ENCODE measurements at places on chromosomes 11 and 22.
A peak's percentile ranks its signal among the peaks of the same experiment; 100 is the strongest.

- DNase-seq: no peak
Measured at GRCh38 chr11:18844753-18845367, 53.3 kb upstream of the PTPN5 start.

DNA sequence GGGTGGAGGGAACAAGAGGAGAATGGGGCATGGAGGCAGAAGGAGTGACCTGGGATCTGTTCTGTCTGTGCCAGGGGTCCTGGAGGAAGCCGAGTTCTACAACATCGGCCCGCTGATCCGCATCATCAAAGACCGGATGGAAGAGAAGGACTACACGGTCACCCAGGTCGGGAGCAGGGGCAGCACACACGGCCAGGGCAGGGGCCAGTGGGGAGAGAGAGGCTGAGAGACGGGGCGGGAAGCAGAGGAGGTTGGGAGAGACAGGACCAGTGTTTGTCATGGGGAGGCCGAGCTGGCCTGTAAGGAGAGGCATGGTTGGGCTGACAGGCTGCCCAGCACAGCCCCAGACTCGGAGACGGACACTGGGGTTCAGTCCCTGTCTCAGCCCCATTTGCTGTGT, 4.7 kb downstream of the KCTD17 start:
- DNase-seq: no peak

DNA sequence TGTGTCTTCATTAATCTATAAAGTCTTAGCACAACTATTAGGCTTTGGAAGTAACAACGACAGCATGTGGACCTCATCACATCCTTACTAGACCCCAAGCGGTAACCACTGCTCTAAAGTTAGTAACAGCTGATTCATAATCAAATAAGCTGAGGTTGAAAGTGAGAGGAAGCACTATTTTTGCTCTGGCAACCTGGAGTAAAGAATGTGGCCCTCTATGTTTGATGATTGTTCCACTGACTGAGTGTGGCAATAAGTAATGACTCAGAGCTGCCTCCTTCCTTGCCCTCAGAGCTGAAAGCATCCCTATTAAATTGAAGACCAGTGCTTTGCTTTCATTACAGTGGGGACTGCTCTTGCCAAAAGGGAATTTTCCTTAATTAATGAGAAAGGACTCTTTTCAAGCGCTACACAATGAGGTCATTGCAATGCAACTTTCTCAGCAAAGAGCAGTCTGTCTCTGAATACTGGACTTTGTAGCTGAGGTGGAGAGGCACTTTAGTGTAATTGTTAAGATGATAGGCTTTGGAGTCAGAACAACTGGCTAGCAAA, 906.1 kb upstream of the RAG2 start:
- DNase-seq: peak; percentile 65

GRCh38 chr22:46361826-46362202, 26.3 kb downstream of the TRMU start:
- no peak for DNase-seq

- DNase-seq: no peak
Measured at GRCh38 chr11:134261626-134262488, 8.5 kb downstream of the ACAD8 start.

- no peak for DNase-seq
Measured at GRCh38 chr11:72524711-72525110, 90.4 kb upstream of the CLPB start.

DNA sequence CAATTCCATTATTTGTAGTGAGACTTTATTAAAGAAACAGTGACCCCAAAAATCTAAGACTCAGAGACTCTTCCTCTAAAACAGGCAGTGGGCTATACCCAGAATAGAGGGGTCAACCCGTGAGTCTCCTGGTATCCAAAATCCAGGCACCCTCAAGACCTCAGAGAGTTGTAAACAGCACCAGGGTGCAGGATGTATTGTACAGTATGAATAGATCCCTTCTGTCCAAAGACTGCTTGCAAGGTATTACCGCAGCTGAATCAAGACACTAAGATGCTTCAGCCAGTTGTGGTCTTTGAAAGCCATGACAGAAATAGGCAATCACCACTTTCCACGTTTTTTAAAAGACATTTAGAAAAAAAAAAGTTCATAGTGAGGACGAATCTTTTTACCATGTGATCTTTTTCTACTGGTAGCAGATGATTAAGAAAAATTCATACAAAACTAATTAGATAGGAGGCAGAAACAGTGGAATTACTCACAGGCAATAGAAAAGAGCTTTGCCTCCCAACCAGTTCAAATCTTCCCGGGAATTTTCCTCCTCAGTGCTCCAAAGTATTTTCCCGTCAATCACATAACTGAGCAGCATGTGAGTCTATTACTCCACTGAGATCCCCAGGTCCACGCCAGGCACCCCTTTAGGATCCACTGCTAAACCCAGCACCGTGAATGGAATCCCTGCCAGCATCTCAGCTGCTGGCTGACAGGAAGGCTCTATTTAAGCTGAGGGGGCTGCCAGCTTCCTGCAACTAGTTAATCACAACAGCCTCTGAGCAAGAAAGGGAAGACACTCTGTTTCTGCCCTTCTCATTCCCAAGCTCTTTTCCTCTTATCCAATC, 113.1 kb downstream of the ETS1 start:
- DNase-seq: no peak

DNA sequence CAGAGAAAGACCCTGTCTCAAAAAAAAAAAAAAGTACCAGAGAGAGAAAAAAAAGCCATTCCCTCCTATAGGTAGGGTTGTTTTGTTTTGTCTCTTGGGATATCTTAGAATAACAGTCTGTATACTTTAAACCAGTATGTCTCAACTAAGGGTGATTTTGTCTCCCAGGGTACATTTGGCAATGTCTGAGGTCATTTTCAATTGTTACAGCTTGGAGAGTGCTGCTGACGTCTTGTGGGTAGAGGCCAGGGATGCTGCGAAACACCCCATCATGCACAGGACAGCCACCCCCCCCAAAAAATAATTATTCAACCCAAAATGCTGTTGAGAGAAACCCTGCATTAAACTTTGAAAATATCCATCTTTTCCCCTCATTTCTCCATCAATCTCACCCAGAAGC, 56.1 kb upstream of the CRTAM start:
- DNase-seq: no peak

DNA sequence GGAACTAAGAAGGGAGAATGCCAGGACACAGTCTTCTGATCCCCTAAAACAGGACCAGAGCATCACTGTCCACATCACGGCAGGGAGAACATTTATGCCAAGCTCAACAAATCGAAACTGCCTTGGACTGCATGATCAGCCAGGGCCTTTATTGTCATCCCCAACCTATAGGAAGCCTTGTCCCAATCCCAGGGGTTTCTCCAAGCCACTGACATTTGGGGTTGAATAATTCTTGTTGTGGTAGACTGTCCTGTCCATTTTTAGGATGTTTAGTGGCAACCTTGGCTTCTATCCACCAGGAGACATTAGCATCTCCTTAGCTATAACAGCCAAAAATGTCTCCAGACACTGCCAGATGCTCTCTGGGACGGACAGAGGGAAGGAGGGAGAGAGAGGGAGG, 37.1 kb downstream of the RPL27A start:
- DNase-seq: no peak

GRCh38 chr11:59289356-59290181, 69.1 kb upstream of the OR5AN1 start:
- no peak for DNase-seq

DNA sequence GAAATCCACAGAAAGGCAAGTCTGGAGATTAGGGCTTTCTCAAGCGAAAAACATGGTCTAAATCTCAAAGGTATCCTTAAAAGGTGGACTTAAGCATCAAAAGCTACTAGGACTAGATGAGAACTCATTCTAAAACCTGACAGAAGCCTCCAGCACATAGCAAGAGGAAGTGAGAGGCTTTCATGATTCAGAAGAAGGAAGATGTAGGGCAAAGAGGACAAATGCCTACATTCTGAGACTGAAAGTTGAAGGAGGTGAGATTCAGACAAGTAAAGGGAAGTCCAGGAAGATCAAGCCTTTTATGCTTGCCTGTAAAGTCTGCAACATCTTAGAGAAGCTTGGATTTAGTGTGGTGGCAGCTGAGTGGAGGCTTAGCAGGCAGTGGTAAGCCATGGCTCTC, 98.9 kb downstream of the PGR start:
- DNase-seq: no peak

GRCh38 chr11:26700574-26701235, 21.2 kb downstream of the SLC5A12 start:
- no peak for DNase-seq

DNA sequence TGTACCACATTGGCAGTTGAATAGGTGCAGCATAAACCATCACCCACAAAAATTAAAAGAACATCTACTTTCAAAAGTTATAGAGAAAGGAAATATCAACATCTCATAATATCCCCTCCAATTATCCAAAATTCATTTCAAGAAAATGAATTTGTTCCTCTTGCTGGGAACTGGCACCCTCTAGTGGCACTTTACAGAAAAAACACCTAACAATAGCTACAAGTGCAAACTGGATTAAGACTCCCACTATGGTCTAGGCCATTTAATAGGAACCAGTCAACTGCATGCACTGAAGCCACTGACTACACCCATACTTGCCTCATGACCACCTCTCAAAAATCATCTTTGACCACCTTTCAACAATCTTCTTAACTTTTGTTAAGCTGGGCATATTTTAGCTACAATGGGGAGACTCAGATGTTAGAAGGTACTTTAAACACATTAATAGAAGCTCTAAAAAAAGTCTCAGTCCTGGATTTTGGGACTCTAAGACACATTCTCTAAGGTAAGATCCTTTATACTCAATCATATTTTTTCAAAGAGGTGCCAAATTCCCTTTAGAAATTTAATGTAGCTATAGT, 17.3 kb downstream of the TRAF6 start:
- no peak for DNase-seq

GRCh38 chr11:75400146-75400865, 988 bp downstream of the RPS3 start:
- no peak for DNase-seq

GRCh38 chr11:33500861-33501479, 199.7 kb downstream of the C11orf91 start:
- no peak for DNase-seq

GRCh38 chr11:105975128-105975527, 46.9 kb downstream of the MSANTD4 start:
- no peak for DNase-seq

DNA sequence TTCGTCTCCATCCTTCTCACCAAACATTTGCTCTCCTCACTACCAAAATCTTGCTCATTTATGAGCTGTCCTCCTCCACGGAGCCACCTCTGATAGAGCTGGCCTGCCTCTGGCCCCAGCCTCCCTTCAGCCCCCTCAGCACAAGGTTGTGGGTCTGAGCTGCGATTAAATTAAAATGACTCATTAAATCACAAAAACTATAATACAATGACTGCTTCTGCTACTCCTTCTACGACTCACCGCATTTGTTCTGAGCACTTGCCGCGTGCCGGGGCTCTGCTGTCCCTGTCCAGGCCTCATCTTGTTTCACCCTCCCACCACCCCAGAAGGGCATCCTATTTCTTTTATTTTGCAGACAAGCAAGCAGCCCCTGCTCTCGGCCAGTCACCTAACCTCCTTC, 49.2 kb upstream of the TIMP3 start:
- no peak for DNase-seq

DNA sequence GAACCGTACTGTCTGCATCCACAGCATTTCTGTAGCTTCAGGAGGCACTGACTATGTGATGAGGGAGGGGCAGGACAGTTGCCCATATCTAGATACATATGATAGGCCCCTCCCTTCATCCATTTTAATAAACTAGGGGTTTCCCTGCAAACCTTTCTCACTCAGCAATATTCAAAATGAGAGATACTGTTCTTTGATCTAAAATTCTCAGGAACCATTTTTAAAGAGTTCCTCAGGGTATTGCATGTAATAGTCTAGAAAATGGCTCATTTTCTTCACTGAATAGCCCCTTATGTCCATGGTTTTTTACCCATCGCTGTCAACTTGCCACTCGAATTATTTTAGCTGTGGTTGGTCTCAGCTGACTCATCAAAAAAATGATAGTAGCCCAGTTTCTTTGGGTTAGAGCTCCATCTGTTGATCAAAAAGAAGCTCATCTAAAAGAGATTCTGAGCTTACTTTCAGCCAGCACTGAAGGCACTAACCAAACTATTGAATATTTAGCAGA, 37.0 kb upstream of the DNAJB7 start:
- peak; percentile 42 for DNase-seq

DNA sequence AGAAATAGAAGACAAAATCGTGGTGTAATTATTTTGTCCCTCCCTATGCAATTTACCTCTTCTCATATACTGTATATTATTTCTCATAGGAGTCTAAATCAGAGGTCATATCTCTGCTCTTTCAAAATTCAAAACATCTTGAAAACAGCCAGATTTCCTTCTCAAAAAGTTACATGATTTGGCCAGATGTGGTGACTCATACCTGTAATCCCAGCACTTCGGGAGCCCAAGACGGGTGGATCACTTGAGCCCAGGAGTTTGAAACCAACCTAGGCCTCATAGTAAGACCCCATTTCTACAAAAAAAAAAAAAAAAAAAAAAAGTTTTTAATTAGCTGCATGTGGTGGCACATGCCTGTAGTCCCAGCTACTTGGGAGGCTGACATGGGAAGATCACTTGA, 29.0 kb upstream of the DNAJB7 start:
- peak; percentile 5 for DNase-seq

- no peak for DNase-seq
Measured at GRCh38 chr11:62823677-62824076, 8.2 kb downstream of the STX5 start.

GRCh38 chr11:115720602-115721245, 216.5 kb upstream of the CADM1 start:
- no peak for DNase-seq

DNA sequence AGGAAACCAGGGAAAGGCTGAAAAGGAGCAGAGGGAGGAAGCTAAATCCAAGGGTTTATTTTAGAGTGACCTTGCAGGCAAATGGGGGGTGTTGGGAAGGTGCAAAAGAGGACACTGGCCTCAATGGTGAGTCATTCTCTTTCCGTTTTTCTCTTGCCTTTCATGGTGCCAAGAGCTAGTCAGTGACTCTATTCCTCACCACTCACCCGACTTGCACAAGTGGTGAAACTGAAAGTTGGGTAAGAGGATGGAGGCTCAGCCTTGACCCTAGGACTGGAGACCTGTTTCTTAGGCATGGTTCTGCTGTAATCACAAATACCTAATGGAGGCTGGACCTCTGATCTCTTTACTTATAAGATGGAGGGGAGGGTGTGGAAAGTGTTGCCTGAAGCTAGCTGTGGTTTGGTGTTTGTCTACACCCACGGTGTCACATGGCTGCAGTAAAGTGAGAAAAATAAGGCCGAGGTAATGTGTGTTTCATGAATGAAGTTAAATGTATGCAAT, 67.3 kb upstream of the CREB3L1 start:
- DNase-seq: no peak

- no peak for DNase-seq
Measured at GRCh38 chr11:114058871-114059277, 637 bp upstream of the ZBTB16 start.

- DNase-seq: no peak
Measured at GRCh38 chr11:2290351-2290841, 11.3 kb downstream of the C11orf21 start.

- peak; percentile 27 for DNase-seq
Measured at GRCh38 chr22:38114484-38115398, 4.3 kb upstream of the BAIAP2L2 start.

- DNase-seq: no peak
Measured at GRCh38 chr11:112961751-112962578, 745 bp downstream of the NCAM1 start.

GRCh38 chr11:67298786-67299185, 4.5 kb upstream of the SSH3 start:
- no peak for DNase-seq

All from fibroblast of skin of left biceps (primary cell).